Smooth muscle cell of trachea (primary cell): ENCODE measurements at places on chromosomes 11 and 22. TPM values are rescaled to one million over a fixed set of nuclear protein-coding genes. Genes with fewer than 3 reads are reported as not detected.

The METTL15 gene
- 21.5 and 28.9 TPM in 2 replicates for total RNA-seq

The CTSF gene
- 15.0 and 59.5 TPM in 2 replicates for total RNA-seq

The CWF19L2 gene
- total RNA-seq: 9.6 and 16.3 TPM in 2 replicates

The SCN2B gene
- under 0.01 and 0.99 TPM in 2 replicates for total RNA-seq

The EWSR1 gene
- total RNA-seq: 179 and 197 TPM in 2 replicates

The C22orf31 gene
- 0.15 TPM in 1 of 2 replicates, not detected in the other for total RNA-seq

The TNNT3 gene
- total RNA-seq: 0.50 TPM in 1 of 2 replicates, not detected in the other

The TIGD3 gene
- under 0.01 TPM in 1 of 2 replicates, not detected in the other for total RNA-seq

The NRXN2 gene
- 9.6 and 18.2 TPM in 2 replicates for total RNA-seq

The SYT8 gene
- total RNA-seq: not detected in 2 replicates

The VWCE gene
- 1.2 and 8.4 TPM in 2 replicates for total RNA-seq

The MOGAT2 gene
- total RNA-seq: not detected in 2 replicates

The TPH1 gene
- total RNA-seq: under 0.01 TPM in 2 replicates

The MYOD1 gene
- not detected in 2 replicates for total RNA-seq

The IRAG1 gene
- total RNA-seq: 7.0 and 28.8 TPM in 2 replicates

The PTGDR2 gene
- 0.44 and 2.2 TPM in 2 replicates for total RNA-seq

The DUSP8 gene
- 0.33 and 0.87 TPM in 2 replicates for total RNA-seq

The ZBTB16 gene
- under 0.01 TPM in 1 of 2 replicates, not detected in the other for total RNA-seq

The WT1 gene
- total RNA-seq: not detected in 2 replicates

The STK33 gene
- 0.17 and 3.8 TPM in 2 replicates for total RNA-seq

The LMNTD2 gene
- 0.29 and 0.33 TPM in 2 replicates for total RNA-seq

The CALCA gene
- not detected in 2 replicates for total RNA-seq

The FGF19 gene
- not detected in 2 replicates for total RNA-seq

The RAB38 gene
- 2.6 and 2.9 TPM in 2 replicates for total RNA-seq

The OR51B5 gene
- 0.29 TPM in 1 of 2 replicates, not detected in the other for total RNA-seq

The MS4A15 gene
- not detected in 2 replicates for total RNA-seq

The P4HA3 gene
- 3.1 TPM in 2 replicates for total RNA-seq

The OR10D3 gene
- total RNA-seq: not detected in 2 replicates

The OR8I2 gene
- not detected in 2 replicates for total RNA-seq

The TBCEL gene
- total RNA-seq: 18.4 and 24.6 TPM in 2 replicates

The HNRNPUL2 gene
- 9.6 and 18.3 TPM in 2 replicates for total RNA-seq

The DGAT2 gene
- 6.4 and 15.7 TPM in 2 replicates for total RNA-seq

The SMCO4 gene
- 2.9 and 7.1 TPM in 2 replicates for total RNA-seq
